ENCODE measurements at places on chromosomes 3 and 15.

- no peaks in the 10 kb centered on the region for H3K4me1 ChIP-seq
- no peaks in the 10 kb centered on the region for H3K36me3 ChIP-seq
- H3K4me3 ChIP-seq = no peak overlapping the region
Measured at GRCh38 chr3:13028010-13028821, 45.0 kb downstream of the IQSEC1 start.

GRCh38 chr15:32856753-32857152 lies 138.9 kb downstream of the GREM1 start:
- H3K4me1 ChIP-seq = no peaks in the 10 kb centered on the region
- no peaks in the 10 kb centered on the region for H3K36me3 ChIP-seq
- H3K4me3 ChIP-seq = no peak overlapping the region

DNA sequence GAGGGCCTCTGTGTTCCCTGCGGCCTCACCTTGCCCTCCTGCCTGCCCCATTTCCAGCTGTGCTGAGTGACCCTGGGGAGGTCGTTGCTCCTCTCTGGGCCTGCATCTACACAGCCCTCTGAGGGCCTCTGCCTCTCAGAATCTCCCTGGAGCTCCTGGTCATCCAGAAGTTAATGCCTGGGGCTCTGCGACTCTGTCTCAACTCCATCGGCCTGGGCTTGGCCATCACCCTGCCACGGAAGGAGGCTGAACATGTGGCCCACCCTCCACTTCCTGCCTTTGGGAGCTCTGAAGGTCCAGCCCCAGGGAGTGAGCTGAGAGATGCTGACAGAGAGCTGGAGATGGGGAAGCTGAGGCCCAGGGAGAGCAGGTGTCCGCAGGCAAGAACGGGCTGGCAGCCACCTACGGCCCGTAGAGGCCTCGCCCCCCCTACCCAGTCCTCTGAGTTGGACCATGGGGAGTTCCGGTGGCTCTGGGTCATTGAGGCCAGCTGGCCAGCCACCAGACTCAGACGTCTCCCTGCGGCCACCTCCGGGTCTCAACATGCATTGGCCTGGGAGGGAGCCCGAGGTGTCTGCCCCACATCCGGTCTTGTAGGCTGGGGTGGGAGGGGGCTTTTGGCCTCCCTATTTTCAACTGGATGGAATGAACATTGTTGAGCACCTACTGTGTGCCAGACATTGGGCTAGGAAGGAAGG lies 34.2 kb downstream of the GRIP2 start:
- DNase-seq = no peak
- H3K36me3 ChIP-seq = no peaks in the 10 kb centered on the region
- H3K4me3 ChIP-seq = no peak overlapping the region
- H3K4me1 ChIP-seq = no peaks in the 10 kb centered on the region
- H3K27me3 ChIP-seq = no peaks in the 10 kb centered on the region
- H3K27ac ChIP-seq = no peak overlapping the region

DNA sequence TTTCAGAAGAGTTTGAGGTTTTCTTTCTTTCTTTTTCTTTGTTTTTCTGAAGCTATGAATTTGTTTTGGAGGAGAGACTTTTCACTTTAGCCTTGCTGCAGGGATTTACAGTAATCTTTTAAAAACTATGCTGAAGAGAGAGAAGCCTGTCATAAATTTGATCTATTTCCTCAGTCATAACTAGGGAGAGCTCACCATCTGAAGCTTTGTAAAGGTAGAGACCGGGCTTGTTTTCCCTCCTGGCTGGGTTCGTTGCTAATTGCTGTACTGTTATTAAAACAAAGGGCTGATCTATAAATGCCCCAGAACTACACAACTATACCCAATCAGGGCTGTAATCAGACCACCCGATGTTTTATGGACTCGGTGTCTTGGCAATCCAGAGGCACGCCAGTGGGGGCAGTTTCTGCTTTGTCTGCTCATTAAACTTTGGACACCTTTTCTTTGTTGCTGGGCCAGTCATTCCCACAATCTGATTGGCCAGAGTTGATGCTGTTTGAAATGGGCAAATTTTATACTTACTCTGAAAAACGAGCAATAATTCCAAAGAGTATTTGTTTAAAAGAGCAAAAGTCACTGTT lies 164.3 kb downstream of the CACNA1D start:
- H3K4me3 ChIP-seq = no peak overlapping the region
- H3K27me3 ChIP-seq = no peaks in the 10 kb centered on the region
- H3K27ac ChIP-seq = no peak overlapping the region
- DNase-seq = no peak

DNA sequence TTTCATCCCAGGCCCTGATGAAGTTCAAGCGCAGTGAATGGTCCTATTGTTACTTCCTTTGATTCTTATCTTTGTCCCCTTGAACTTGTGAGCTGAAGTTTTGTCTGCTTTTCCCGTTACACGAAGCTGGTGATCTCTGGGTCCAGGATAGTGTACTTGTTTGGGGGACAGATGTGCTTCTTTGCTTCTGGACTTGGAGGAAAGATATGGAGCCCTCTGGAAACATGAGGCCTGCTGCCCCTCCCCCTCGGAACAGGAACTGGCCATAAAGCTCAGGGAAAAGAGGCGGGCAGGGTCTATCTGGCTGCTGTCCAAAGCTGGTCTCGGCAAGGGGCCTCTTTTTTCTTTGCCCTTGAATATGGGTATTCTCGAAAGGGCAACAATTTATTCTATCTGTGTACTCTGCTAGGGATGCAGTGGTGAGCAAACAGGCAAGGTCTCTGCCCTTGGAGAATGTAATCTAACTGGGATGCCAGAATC lies 47.6 kb downstream of the IDH2 start:
- H3K4me3 ChIP-seq = no peak overlapping the region
- H3K27ac ChIP-seq = peak overlapping the region; percentile 68
- peaks cover 5% of the 10 kb centered on the region for H3K4me1 ChIP-seq
- no peaks in the 10 kb centered on the region for H3K27me3 ChIP-seq

GRCh38 chr15:65189102-65189740 lies 4.1 kb upstream of the CLPX start:
- no peaks in the 10 kb centered on the region for H3K36me3 ChIP-seq
- H3K4me1 ChIP-seq = peaks cover 1% of the 10 kb centered on the region
- no peaks in the 10 kb centered on the region for H3K27me3 ChIP-seq
- no peak overlapping the region for H3K4me3 ChIP-seq
- peak; percentile 67 for DNase-seq

DNA sequence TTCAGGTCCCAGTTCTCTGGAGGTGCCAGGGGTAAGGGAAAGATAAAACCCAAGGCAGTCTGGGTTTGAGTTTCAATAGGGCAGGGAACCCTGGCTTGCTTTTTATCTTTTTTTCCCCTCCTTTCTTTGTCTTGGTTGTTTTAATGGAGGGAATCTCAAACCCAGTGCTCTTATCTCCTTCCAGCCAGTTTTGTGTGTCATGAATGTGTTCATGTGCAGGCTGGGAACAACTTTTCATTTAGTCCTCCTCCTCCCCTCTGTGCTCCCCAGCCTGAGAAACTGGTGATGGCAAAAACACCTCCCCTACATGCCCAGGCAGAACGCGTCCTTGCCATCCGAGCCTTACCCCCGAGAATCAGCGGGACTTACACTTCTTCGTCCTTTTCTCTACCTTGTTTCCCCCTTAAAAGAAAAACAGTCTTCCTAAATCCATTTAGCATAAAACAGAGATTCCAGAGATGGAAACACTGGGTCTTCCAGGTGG lies 10.9 kb downstream of the SEMA3G start:
- peak overlapping the region; percentile 46 for H3K27ac ChIP-seq
- H3K27me3 ChIP-seq = no peaks in the 10 kb centered on the region
- peaks cover 13% of the 10 kb centered on the region for H3K4me1 ChIP-seq
- peaks cover 2% of the 10 kb centered on the region for H3K36me3 ChIP-seq
- DNase-seq = no peak
- no peak overlapping the region for H3K4me3 ChIP-seq

- H3K36me3 ChIP-seq = no peaks in the 10 kb centered on the region
- H3K27ac ChIP-seq = peak overlapping the region; percentile 37
- no peaks in the 10 kb centered on the region for H3K27me3 ChIP-seq
- H3K4me1 ChIP-seq = peaks cover 38% of the 10 kb centered on the region
Measured at GRCh38 chr15:90419738-90420406, 31.8 kb downstream of the IQGAP1 start.

GRCh38 chr3:140761076-140761639 lies 83.3 kb downstream of the TRIM42 start:
- no peak overlapping the region for H3K4me3 ChIP-seq
- H3K27ac ChIP-seq = no peak overlapping the region
- no peaks in the 10 kb centered on the region for H3K36me3 ChIP-seq
- H3K27me3 ChIP-seq = no peaks in the 10 kb centered on the region
- no peaks in the 10 kb centered on the region for H3K4me1 ChIP-seq

- no peaks in the 10 kb centered on the region for H3K4me1 ChIP-seq
- H3K27me3 ChIP-seq = no peaks in the 10 kb centered on the region
- H3K27ac ChIP-seq = no peak overlapping the region
- H3K4me3 ChIP-seq = no peak overlapping the region
- H3K36me3 ChIP-seq = no peaks in the 10 kb centered on the region
Measured at GRCh38 chr3:135448520-135448919, 517.0 kb upstream of the PPP2R3A start.

GRCh38 chr15:76235186-76235826 lies 76.0 kb downstream of the ETFA start:
- DNase-seq = peak; percentile 67
- no peaks in the 10 kb centered on the region for H3K27me3 ChIP-seq
- H3K4me1 ChIP-seq = peaks cover 20% of the 10 kb centered on the region
- no peak overlapping the region for H3K4me3 ChIP-seq
- H3K27ac ChIP-seq = no peak overlapping the region

- H3K27me3 ChIP-seq = peaks cover 13% of the 10 kb centered on the region
- no peak overlapping the region for H3K27ac ChIP-seq
- no peak overlapping the region for H3K4me3 ChIP-seq
- H3K4me1 ChIP-seq = no peaks in the 10 kb centered on the region
Measured at GRCh38 chr15:31867536-31868442, 162.5 kb upstream of the CHRNA7 start.

DNA sequence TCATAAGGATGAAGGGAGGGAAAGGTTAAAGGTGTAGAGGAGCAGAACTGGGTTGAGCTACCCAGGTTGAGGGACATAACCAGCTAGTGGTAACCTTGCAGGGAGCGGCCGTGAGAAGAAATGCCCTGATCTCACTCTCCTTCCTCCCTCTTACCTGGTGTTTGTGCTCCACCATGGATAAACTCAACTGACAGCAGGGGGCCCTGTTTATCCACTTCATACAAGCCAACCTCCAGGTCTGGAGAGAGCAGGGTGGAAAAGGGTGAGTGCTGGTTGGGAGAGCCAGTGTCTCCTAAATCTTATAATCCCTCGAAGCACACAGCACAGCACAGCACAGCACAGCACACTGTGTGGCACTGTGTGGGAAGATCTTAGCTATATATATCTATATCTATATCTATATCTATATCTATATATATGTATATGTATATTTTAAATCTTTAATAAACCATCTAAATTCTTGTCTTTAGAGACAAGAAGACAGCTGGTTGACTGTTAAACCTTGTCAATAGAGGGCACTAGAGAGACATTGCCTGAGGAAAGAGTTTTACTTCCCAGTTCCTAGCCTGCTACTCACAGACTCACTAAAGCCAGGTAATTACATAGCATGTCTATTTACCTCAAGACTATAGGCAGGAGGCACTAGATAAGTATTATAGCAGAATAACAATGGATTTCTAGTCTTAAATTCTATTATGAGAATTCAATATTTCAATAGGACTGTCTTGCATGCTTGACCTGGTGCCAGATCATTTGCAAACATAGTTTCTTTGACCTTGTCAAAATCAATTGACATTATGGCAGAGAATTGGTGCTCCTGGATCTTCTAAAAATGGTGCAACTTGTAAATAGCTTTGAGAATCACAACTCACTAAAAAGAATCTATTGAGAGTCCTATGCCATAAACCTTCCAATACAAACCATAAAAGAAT lies 21.7 kb upstream of the FMN1 start:
- H3K36me3 ChIP-seq = no peaks in the 10 kb centered on the region
- H3K4me3 ChIP-seq = no peak overlapping the region
- H3K27me3 ChIP-seq = no peaks in the 10 kb centered on the region

DNA sequence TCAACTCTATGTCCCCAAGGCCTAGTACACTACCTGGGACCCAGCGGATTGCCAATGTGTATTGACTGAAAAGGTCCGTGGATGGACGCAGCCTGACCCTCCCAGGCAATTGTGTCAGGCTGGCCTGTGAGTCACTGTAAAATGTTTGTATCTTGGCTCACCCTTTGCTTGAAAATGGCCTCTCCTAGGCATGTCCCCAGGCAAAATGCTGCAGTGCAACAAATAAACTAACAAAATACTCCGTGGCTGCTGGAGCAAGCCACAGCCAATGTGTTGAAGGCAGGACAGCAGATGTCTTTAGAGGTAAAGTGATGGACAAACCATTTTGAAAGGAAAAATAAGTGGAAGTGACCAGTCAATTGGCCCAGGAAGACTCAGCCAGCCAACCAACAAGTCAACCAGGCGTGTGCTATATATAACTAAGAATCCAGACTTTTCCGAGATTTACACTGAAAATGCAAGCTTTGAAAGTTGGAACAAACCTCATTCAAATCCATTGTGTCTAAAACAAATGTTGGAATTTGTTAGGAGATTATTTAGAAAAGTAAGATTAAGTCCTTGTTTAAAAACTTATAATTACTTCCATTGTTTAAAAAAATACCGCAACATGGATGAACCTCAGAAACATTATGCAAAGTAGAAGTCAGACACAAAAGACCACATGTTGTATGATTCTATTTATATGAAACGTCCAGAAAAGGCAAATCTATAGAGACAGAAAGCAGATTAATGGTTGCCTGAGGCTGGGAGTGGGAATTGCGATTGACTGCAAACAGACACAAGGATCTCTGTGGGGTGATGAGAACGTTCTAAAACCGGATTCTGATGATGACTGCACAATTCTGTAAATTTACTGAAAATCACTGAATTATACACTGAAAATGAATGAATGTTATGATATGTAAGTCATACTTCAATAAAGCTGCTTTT lies 191.2 kb downstream of the TLE3 start:
- H3K27ac ChIP-seq = no peak overlapping the region
- DNase-seq = no peak
- H3K4me1 ChIP-seq = no peaks in the 10 kb centered on the region
- H3K36me3 ChIP-seq = no peaks in the 10 kb centered on the region

DNA sequence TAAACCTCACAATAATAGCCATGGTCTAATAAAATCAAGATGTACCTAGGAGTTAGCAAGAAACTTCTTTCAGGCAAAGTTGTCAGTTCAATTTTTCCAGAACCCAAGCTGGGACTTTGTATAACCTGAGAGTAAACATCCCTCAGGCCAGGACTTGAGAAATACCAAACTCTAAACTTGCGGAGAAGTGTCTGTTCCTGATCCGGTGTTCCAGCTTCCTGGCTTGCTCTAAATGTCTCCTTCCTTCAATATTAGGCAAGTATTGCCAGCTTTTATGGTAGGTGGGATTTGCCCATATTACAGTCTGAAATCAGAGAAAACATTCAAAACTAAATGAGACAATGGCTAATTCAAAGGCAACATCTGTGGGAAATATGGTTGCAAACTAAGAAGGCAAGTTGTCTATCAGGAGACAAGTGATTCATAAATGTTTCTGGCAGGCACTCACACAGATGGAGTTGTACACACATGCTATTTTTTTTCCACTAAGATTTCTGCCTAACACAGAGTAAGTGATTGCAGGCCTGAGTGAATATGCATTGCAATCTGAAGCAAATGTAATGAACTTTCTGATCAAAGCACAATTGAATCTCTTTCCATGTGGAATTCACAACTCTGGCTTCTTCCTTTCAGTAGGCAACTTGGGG lies 88.3 kb upstream of the COL8A1 start:
- no peaks in the 10 kb centered on the region for H3K27me3 ChIP-seq
- no peaks in the 10 kb centered on the region for H3K4me1 ChIP-seq
- DNase-seq = no peak
- no peak overlapping the region for H3K4me3 ChIP-seq

- H3K27ac ChIP-seq = no peak overlapping the region
- H3K27me3 ChIP-seq = no peaks in the 10 kb centered on the region
- H3K36me3 ChIP-seq = no peaks in the 10 kb centered on the region
- no peak for DNase-seq
- no peak overlapping the region for H3K4me3 ChIP-seq
- H3K4me1 ChIP-seq = no peaks in the 10 kb centered on the region
Measured at GRCh38 chr3:137304313-137305056, 346.7 kb downstream of the IL20RB start.
